Adrenal gland (tissue), 19 donors: ENCODE measurements at places on chromosomes 5 and 9. TPM values are rescaled to one million over a fixed set of nuclear protein-coding genes. Genes with fewer than 3 reads are reported as not detected.

- no peak for DNase-seq
These were observed 82.2 kb downstream of the HABP4 start for GRCh38 chr9:96532173-96532572.

- no peak for DNase-seq
These were observed 44.3 kb upstream of the PLPP6 start for GRCh38 chr9:4617752-4618151.

Gene ANGPTL2
- polyA plus RNA-seq: 8.4 TPM

Gene ROR2
- polyA plus RNA-seq: 4.0 TPM

DNA sequence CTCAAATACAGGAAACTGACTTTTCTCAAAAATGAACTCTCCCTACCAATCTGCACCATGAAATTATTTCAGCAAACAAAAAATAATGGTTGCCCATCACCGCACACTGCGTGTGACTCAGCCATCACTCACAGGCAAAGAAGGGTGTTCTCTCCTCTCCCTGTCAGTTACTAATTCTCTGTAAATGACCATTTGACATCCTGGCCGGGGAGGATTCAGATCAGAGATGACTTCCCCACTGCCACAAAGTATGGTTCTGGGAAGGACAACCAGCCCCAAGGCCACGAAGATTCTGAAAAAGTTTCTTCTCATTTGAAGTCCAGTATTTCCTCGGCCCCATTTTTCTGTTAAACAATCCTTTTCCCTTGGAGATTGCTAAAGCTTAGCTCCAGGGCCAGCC is 199.4 kb downstream of the AUH start:
- DNase-seq: no peak

Gene TPPP
- polyA plus RNA-seq: 0.94 TPM

Gene PFN3
- polyA plus RNA-seq: not detected

DNA sequence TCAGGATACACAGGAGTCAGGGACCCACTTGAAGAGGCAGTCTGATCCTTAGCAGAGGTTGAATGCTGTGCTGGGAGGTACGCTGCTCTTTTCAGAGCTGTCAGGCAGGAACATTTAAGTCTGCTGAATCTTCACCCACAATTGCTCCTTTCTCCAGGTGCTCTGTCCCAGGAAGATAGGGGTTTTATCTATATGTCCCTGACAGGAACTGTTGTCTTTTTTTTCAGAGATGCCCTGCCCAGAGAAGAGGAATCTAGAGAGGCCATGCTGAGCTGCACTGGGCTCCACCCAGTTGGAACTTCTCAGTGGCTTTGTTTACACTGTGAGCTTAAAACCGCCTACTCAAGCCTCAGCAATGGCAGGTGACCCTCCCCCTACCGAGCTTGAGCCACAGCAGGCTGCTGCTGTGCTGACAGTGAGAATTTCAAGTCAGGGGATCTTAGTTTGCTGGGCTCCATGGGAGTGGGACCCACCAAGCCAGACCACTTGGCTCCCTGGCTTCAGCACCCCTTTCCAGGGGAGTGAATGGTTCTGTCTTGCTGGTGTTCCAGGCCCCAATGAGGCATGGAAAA is 169.0 kb downstream of the FBXL17 start:
- DNase-seq: no peak

DNA sequence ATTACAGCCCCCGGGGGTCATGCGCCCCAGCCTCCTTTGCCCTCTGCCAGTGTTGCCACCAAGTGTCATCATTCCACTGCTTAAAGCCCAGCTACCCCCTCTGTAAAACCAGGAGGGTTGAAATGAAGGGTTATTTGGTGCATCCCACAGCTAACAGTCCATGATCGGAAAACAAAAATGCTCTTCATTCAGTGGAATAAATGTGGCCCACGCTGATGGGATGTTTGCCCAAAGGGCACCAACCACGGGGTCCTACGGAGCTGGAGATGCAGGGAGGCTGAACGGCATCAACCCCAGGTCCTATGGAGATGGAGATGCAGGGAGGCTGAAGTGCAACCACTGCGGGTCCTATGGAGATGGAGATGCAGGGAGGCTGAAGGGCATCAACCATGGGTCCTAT is 218.5 kb upstream of the IRX1 start:
- no peak for DNase-seq

GRCh38 chr9:127448112-127448805 is 2.9 kb downstream of the RPL12 start:
- no peak for DNase-seq

GRCh38 chr5:94240596-94240992 is 377.8 kb downstream of the KIAA0825 start:
- no peak for DNase-seq

Gene ZNF608
- 30.3 TPM for polyA plus RNA-seq

GRCh38 chr9:91659529-91660495 is 236.2 kb upstream of the NFIL3 start:
- DNase-seq: no peak
